ENCODE measurements at places on chromosomes 6 and 20.

- no peak for DNase-seq
Measured at GRCh38 chr6:40871424-40871823, 167.6 kb downstream of the UNC5CL start.

DNA sequence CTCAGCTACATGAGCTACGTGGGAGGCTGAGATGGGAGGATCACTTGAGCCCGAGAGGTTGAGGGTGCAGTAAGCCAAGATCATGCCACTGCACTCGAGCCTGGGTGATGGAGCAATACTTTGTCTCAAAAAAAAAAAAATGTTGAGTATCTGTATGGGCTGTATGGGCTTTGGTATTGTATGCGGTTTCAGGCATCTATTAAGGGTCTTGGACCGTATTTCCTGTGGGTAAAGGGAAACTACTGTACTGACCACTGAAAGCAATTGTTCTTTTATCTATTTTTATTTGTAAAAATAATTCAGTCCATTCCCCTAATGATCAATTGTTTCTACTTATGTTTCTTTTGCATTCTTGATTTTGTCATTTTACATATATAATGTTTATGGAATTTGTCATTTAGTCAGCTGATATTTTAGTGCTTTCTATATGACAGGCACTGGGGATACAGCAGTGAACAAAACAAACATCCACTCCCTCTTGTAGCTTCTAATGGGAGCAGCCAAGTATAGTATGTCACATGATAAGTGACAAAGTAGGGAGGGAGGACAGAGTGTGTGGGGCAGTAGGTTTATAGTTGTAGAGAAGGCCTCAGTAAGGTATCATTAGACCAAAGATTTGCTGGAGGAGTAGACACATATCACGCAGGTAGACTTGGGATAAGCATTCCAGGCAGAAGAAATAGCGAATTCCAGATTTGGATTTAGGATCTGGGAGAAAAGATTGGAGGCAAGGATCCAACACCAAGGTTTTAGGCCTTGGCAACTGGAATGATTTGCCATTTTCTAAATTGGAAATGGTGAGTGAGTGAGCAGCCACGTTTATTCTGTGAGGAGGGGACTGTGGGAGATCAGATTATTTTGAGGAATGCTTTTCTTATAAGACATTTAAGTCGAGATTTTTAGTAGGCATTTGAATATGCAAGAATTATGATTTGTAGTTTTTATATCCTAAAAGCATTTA lies 6.0 kb downstream of the PCMT1 start:
- DNase-seq: no peak

GRCh38 chr20:52539891-52540290 lies 348.3 kb upstream of the ZFP64 start:
- DNase-seq: no peak

- no peak for DNase-seq
Measured at GRCh38 chr6:98920904-98921431, 26.8 kb downstream of the FBXL4 start.

DNA sequence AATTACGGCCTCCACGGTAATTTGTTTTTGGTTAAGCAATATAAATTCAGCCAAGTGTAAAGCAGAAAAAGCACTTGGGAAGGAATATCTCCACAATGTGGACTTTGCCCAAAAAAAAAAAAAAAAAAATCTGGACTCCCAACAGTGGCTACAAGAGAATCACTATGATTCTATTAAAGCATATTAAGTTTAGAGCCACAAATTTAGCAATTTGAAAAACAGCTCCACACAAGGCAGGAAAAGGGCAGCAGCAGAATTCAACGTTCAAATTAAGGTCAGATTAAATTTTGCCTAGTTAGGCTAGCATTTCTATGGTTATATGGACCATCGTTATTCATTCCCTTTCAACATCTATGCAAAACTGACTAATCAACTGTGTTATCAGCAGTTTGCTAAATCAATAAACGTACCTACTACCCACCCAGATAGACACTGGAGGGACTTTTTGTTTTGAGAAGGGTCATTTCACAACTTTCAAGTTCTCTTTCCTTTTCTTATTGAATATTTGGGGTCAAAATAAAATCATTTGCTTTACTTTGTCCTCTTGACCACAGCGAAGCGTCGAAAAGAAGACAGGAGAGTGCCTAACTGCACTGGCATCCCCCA lies 1.0 kb downstream of the MCM9 start:
- DNase-seq: no peak

DNA sequence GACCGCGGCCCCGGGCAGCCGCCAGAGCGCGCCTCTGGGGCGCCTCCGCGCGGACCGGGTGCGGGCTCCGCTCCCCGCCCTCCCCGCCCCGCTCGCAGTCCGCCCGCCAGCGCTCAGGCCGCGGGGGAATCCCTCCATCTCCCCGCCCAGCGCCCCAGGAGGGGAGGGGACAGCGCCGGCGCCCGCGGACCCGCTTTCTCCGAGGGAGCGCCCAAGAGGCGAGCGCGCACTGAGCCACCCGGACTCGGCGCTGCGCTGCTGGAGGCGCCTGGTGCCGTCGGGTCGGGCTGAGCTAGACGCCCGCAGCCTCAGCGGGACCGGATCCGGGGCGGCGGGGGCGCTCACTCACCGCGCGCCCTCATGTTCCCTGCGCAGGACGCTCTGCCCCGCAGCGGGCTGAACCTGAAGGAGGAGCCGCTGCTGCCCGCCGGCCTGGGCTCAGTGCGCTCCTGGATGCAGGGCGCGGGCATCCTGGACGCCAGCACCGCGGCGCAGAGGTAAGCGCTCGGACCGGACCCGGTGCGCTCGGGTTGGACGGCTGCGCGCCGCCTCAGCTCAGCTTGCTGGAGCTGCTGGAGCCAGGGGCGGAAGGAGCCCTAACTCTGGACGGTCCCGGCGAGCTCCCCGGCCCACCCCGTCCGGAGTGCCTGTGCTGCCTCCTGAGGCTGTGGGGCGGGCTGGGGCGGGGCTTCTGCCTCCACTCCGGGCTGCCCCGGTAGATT lies 867 bp downstream of the EBF4 start:
- DNase-seq: peak; percentile 61

DNA sequence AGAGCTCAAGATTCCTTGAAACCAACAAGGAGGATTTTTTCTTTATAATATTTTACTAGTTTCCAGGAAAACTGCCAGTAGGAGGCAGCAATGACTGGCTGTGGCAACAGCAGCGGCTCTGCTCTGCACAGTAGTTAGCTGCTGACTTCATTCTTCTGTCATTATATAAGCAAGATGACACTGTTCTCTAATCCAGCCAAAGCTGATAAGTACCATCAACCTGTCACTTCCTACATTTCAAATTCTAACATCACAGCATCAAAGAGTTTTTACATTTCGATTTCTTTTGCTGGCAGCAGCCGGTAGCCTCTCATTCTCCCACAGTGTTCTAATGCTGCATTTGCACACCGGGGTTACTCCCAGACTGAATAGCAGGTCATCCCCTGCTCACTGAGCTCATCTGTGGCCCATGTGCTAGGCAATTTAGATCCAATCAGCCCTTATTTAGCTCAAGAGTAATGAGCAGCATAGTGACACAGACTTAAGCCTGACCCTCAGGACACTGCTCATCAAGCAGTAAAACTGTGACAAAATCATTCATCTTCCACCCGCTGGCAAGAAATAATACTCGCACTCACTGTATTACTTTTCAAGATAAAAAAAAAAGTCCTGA lies 67.8 kb downstream of the MMS22L start:
- no peak for DNase-seq

- no peak for DNase-seq
Measured at GRCh38 chr20:4946986-4947385, 54.3 kb downstream of the SLC23A2 start.

- DNase-seq: peak; percentile 35
Measured at GRCh38 chr6:16277101-16277981, 39.0 kb downstream of the GMPR start.
